ENCODE measurements at places on chromosomes 16 and 17.
A peak's percentile ranks its signal among the peaks of the same experiment; 100 is the strongest.

- H3K4me1 ChIP-seq, result peaks cover 22% of the 10 kb centered on the region
- no peak for DNase-seq
- no peaks in the 10 kb centered on the region for H3K36me3 ChIP-seq
- H3K27me3 ChIP-seq, result peaks cover 8% of the 10 kb centered on the region
- peak overlapping the region; percentile 24 for H3K27ac ChIP-seq
These were observed 74.1 kb upstream of the NKD1 start for GRCh38 chr16:50474138-50474537.

GRCh38 chr16:2776500-2777139 is 460 bp downstream of the ELOB start:
- DNase-seq, result peak; percentile 41
- H3K27me3 ChIP-seq, result no peaks in the 10 kb centered on the region
- peaks cover 28% of the 10 kb centered on the region for H3K4me1 ChIP-seq
- H3K4me3 ChIP-seq, result peak overlapping the region; percentile 96
- peaks cover 22% of the 10 kb centered on the region for H3K36me3 ChIP-seq

GRCh38 chr16:71648162-71648561 is 22.2 kb downstream of the MARVELD3 start:
- no peaks in the 10 kb centered on the region for H3K4me1 ChIP-seq
- no peaks in the 10 kb centered on the region for H3K27me3 ChIP-seq
- no peak overlapping the region for H3K27ac ChIP-seq
- no peak overlapping the region for H3K4me3 ChIP-seq

- no peak overlapping the region for H3K27ac ChIP-seq
- no peak overlapping the region for H3K4me3 ChIP-seq
- no peaks in the 10 kb centered on the region for H3K4me1 ChIP-seq
- no peaks in the 10 kb centered on the region for H3K36me3 ChIP-seq
These were observed 12.3 kb upstream of the MYCBPAP start for GRCh38 chr17:50495918-50496317.

DNA sequence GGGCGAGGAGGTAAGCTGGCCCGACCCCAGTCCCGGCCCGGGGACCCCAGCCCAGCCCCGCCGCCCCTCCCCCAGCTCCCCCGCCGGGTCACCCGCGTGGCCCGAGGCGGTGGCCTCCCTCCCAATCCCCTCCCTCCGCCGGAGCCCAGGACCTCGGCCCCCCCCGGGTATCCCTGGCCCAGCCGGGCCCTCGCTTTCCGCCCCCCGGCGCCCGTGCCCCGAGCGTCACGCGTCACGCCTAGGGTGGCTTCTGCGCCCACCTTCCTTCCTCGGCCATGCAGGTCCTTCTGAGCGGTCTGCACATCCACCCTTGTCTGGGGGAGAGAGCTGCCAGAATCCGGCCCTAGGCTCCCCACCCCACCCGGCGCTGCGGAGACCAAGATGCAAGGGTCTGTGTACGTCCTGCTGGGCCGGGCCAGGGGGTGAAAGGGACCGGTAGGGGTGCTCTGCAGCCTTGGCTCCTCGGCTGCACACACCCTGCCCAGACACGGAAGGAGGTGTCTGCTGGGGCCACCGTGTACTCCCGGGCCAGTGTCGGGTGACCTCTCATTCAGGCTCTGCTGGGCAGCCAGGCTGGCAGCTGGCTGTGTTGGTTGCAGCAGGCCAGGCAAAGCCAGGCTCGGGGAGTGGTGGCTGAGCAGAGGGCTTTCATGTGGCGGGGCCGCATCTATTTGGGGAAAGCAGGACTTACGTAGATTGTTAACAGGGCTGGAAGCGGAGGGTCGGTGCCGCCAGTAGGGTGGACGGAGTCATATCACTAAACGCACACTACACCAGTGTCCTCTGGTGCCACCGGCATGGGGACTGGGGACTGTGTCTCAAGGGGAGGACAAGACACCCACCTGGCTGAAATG is 754 bp downstream of the RAB11FIP4 start:
- H3K4me3 ChIP-seq, result peak overlapping the region; percentile 64
- no peak overlapping the region for H3K27ac ChIP-seq
- no peak for DNase-seq
- H3K36me3 ChIP-seq, result no peaks in the 10 kb centered on the region

DNA sequence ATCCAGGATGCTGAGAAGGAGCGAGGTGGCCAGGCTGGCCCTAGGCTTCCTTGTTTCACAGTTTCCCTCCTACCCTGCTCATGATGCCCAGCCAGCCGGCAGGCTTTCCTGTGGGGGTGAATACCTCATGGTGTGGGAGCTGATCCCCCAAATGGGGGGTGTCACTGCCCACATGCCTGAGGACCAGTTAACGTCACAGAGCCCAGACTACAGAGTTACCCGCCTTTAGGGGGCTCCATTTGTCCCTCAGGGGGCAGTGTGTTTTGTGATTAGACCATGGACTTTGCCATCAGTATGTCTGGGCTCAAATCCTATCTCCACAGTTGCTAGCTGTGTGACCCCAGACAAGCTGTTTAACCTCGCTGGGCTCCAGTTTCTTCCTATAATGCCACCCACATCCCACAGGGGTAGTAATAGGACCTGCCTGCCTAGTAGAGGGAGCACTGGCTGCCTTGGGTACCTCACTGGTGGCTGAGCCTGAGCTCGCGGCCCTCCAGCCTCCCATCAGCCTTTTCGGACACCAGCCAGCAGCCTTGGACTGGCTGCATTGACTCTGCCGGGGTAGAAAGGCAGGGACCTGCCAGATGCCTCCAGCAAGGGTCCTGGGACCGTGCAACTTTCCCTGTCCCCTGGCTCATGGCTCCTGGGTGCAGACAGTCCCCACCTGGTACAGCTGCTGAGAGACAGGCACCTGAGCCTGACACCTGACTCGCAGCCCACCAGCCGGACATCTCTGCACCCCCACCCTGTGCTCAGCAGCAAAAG is 87.5 kb upstream of the GSE1 start:
- no peak overlapping the region for H3K27ac ChIP-seq
- no peaks in the 10 kb centered on the region for H3K4me1 ChIP-seq
- no peak overlapping the region for H3K4me3 ChIP-seq
- H3K27me3 ChIP-seq, result peaks cover 2% of the 10 kb centered on the region
- DNase-seq, result no peak

- no peaks in the 10 kb centered on the region for H3K36me3 ChIP-seq
- H3K27me3 ChIP-seq, result no peaks in the 10 kb centered on the region
- DNase-seq, result peak; percentile 67
- H3K4me3 ChIP-seq, result peak overlapping the region; percentile 96
- peaks cover 58% of the 10 kb centered on the region for H3K4me1 ChIP-seq
These were observed 390 bp downstream of the MNT start for GRCh38 chr17:2400474-2400866.

- H3K36me3 ChIP-seq, result no peaks in the 10 kb centered on the region
- H3K4me3 ChIP-seq, result no peak overlapping the region
- H3K27me3 ChIP-seq, result peaks cover 2% of the 10 kb centered on the region
- DNase-seq, result no peak
- peaks cover 2% of the 10 kb centered on the region for H3K4me1 ChIP-seq
These were observed 86.3 kb downstream of the MYH11 start for GRCh38 chr16:15770512-15770911.

GRCh38 chr16:68236826-68237242 is 907 bp upstream of the ESRP2 start:
- peaks cover 41% of the 10 kb centered on the region for H3K4me1 ChIP-seq
- H3K27ac ChIP-seq, result peak overlapping the region; percentile 87
- no peaks in the 10 kb centered on the region for H3K36me3 ChIP-seq
- peak overlapping the region; percentile 90 for H3K4me3 ChIP-seq
- H3K27me3 ChIP-seq, result no peaks in the 10 kb centered on the region

- H3K4me1 ChIP-seq, result no peaks in the 10 kb centered on the region
- no peak overlapping the region for H3K4me3 ChIP-seq
- H3K27me3 ChIP-seq, result no peaks in the 10 kb centered on the region
- H3K27ac ChIP-seq, result peak overlapping the region; percentile 83
- no peaks in the 10 kb centered on the region for H3K36me3 ChIP-seq
- no peak for DNase-seq
These were observed 210.0 kb downstream of the FTO start for GRCh38 chr16:53913920-53914319.

DNA sequence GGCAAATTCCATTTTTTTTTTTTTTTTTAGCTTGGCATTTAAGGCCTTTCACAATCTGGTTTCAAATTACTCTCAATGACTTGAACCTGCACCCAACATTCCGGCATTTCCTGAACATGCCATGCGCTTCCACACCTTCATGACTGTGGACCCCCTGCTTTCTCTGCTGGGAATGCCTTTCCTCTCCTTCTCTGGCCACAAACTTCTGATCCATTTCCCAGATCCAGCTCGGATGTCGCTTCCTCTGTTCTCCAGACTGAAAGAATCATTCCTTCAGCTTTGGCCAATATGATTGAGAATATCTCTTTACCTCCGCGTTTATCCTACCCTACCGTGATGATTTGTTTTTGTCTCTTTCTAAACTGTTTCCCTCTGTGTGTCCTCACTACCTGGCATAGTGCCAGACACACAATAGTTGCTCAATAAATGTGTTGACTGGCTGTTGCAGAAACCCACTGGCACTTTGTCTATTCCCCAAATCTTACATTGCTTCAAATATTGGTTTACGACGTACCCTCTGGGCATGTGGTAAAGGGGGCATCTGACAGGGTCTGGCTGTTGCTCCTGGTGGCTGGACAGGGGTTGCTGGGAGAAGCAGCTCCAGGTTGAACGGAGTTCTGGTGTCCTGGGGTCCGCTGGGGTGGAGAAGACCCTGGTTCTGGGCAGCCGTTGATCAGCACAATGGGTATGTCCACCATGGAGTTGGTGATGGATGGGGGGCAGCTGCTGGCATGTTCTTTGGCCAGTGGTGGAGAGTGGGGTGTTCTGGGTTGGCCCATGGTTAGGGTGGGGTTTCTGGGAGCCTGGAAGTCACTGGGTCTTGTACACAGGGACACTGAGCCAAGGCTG is 14.7 kb downstream of the TNS4 start:
- DNase-seq, result no peak
- peaks cover 55% of the 10 kb centered on the region for H3K4me1 ChIP-seq
- peak overlapping the region; percentile 58 for H3K27ac ChIP-seq
- no peaks in the 10 kb centered on the region for H3K36me3 ChIP-seq

DNA sequence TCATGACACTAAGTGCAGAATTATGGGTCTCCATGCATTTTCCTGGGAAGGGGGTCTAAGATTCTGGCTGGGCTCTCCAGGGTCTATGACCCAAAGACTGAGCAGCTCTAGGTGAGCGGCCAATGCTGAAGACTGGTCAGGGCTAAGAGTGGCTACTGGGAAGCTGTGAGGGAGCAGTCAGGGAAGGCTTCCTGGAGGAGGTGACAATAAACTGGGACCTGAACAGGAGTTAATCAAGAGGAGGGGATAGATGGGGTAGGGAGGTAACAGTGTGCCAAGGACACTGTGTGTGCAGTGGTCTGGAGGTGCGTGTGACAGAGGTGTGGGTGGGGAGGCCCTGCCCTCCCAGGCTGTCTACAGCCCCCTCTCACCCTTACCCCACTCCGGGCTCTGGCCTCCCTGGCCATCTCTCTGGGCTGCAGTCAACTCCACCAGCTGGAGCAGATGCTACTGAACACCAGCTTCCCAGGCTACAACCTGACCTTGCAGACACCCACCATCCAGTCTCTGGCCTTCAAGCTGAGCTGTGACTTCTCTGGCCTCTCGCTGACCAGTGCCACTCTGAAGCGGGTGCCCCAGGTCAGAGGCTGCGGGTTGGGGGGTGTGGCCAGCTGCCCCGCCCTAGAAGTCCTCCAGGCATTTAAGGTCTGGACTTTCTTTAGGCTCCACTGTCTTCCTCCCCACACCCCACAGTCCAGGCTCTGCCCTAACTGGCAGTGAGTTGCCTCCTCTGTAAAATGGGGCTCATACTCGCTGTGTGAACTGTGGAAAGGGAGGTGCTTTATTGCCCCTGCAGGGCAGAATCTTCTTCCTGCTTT is 20.4 kb downstream of the ADGRG5 start:
- peaks cover 3% of the 10 kb centered on the region for H3K36me3 ChIP-seq
- no peak for DNase-seq
- H3K4me3 ChIP-seq, result no peak overlapping the region
- no peaks in the 10 kb centered on the region for H3K27me3 ChIP-seq
- no peak overlapping the region for H3K27ac ChIP-seq

GRCh38 chr17:32971171-32971570 is 20.5 kb upstream of the SPACA3 start:
- peaks cover 15% of the 10 kb centered on the region for H3K4me1 ChIP-seq
- no peak overlapping the region for H3K4me3 ChIP-seq
- H3K27ac ChIP-seq, result no peak overlapping the region
- DNase-seq, result peak; percentile 3
- peaks cover 6% of the 10 kb centered on the region for H3K27me3 ChIP-seq
- H3K36me3 ChIP-seq, result no peaks in the 10 kb centered on the region

GRCh38 chr17:82394278-82394677 is 22.7 kb downstream of the UTS2R start:
- no peak overlapping the region for H3K4me3 ChIP-seq
- H3K27ac ChIP-seq, result no peak overlapping the region
- H3K4me1 ChIP-seq, result no peaks in the 10 kb centered on the region
- H3K36me3 ChIP-seq, result no peaks in the 10 kb centered on the region

- no peak overlapping the region for H3K4me3 ChIP-seq
- H3K27ac ChIP-seq, result no peak overlapping the region
- peaks cover 2% of the 10 kb centered on the region for H3K27me3 ChIP-seq
- no peak for DNase-seq
These were observed 8.2 kb downstream of the ARL4D start for GRCh38 chr17:43406676-43407645.

GRCh38 chr17:39582658-39583057 is 25.1 kb downstream of the NEUROD2 start:
- H3K27me3 ChIP-seq, result peaks cover 6% of the 10 kb centered on the region
- H3K4me3 ChIP-seq, result no peak overlapping the region
- no peaks in the 10 kb centered on the region for H3K36me3 ChIP-seq
- DNase-seq, result no peak
- H3K4me1 ChIP-seq, result no peaks in the 10 kb centered on the region

GRCh38 chr16:79543219-79543618 is 57.3 kb downstream of the MAF start:
- H3K36me3 ChIP-seq, result no peaks in the 10 kb centered on the region
- no peak overlapping the region for H3K27ac ChIP-seq
- H3K27me3 ChIP-seq, result peaks cover 7% of the 10 kb centered on the region
- H3K4me3 ChIP-seq, result no peak overlapping the region

DNA sequence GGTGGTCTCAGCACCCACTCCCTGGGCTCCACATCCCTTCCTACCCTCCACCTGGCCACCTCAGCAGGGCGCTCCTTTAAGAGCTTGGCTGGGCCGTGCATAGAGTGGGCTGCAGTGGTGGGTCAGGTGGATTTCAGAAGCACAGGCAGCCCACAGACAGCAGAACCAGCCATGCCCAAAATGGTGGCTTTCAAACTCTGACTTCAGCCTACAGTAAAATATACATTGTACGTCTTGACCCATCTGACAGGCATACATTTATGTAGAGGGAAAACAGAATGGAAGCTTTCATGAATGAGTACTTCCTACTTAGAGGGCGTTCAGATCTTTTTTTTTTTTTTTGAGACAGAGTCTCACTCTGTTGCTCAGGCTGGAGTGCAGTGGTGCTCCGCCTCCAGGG is 26.0 kb upstream of the LASP1NB start:
- DNase-seq, result no peak
- peak overlapping the region; percentile 94 for H3K27ac ChIP-seq
- H3K4me1 ChIP-seq, result peaks cover 79% of the 10 kb centered on the region
- peaks cover 31% of the 10 kb centered on the region for H3K36me3 ChIP-seq
- H3K4me3 ChIP-seq, result peak overlapping the region; percentile 71
- H3K27me3 ChIP-seq, result no peaks in the 10 kb centered on the region

DNA sequence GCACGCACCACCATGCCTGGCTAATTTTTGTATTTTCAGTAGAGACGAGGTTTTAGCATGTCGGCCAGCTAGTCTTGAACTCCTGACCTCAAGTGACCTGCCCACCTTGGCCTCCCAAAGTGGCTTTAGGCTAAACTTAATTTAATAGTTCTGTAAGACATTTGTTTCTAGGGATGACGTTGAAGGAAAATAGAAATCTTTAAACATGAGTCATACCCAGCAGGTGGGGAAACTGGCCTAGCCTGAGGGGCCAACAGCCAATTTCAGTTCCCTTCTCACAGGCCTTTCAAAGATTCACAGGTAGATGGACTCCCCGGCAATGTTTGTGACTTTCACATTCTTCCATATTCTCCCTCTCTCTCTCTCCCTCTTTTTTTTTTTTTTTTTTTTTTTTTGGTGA is 18.1 kb upstream of the ITPRIPL2 start:
- H3K4me1 ChIP-seq, result peaks cover 16% of the 10 kb centered on the region
- no peak overlapping the region for H3K4me3 ChIP-seq
- H3K27ac ChIP-seq, result peak overlapping the region; percentile 18
- peaks cover 3% of the 10 kb centered on the region for H3K36me3 ChIP-seq

All from activated naive CD8-positive, alpha-beta T cell treated with anti-CD3 and anti-CD28 coated beads, Interleukin-2, amount 50 U/mL, for 24 hours (primary cell).